ENCODE measurements at places on chromosomes 11 and 22.

- no peak for DNase-seq
Measured at GRCh38 chr11:119100246-119100970, 1.2 kb downstream of the DPAGT1 start.

GRCh38 chr22:28977060-28977459 is 84.6 kb downstream of the C22orf31 start:
- DNase-seq = no peak

- no peak for DNase-seq
Measured at GRCh38 chr22:42439021-42439567, 6.9 kb upstream of the NFAM1 start.

- no peak for DNase-seq
Measured at GRCh38 chr11:11605821-11606450, 15.9 kb downstream of the GALNT18 start.

DNA sequence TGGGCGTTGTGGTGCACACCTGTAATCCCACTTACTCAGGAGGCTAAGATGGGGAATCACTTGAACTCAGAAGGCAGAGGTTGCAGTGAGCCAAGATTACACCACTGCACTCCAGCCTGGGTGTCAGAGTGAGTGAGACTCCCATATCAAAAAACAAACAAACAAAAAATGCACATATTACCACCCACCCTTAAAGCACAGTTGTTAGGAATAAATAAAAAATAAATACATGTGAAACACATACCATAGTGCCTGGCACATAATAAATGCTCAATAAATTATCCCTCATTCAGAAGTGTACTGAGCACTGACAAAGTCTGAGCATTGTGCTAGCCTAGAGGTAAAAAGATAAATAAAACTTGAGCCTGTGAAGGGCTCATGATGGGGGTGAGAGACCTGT is 9.0 kb upstream of the JAML start:
- DNase-seq = no peak

DNA sequence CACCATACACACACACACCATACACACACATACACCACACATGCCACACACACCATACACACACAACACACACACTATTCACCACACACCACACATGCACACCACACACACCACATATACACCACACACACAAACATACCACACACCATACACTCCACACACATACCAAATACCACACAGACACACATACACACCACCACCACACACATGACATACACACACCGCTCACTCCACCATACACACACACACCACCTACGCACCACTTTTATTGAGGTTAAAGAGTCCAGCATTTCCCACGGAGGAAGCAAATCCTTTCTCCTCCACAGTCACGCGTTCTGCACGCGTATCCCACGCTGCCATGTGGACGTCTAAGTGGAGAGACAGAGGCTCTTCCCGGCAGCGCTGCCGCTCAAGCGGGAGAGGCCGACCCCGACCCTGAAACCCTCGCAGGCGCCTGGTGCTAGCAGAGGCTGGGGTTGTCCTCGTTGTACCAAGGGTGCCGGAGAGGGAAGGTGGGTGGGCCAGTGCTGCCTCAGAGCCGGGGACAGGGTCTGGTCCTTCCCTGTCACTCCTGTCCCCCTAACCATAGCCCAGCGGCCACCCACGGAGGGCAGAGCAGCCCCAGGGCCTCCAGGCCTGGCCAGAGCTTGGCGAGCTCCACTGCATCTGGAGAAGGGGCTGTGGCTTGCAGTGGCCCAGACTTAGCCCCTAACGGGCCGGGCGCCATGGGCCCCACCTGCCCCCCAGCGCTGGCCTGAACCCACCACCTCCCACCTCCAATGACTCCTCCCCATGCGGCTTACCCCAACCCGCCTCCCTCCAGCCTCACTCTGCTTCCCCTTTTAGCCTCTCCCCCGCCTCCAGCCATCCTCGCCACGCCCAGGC is 1495.0 kb downstream of the BRD1 start:
- no peak for DNase-seq

DNA sequence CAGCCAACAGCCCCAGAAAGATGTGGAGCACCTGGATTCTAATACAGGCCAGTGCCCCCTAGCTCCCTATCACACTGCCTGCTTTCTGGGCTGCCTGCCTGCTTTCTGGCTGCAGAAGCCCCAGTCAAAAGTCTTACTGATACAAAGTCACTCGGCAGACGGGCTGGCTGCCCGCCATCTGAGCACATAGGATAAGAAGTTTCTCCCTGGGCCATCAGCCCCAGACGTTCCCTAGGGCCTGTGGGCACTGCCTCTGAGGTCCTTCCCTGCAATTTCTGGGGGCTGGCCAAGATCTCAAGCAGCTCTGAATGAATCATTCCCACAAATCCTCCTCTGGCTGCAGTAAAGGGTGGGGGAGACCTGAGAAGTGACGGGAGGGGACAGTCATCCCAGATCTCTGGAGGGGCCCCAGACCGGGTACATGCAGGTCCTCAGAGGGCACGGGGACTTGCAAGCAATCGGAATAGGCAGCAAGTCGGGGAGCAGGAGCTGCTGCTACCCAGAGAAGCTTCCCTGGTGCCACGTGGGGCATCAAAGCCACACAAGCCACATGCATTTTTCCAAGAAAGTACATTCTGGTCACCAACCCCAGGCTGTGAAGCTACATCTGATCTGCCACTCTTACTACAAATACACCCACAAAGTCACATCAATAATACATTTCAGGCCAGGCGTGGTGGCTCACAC is 4.7 kb downstream of the TPST2 start:
- no peak for DNase-seq

GRCh38 chr22:37314315-37315074 is 32.2 kb downstream of the CYTH4 start:
- DNase-seq = no peak

DNA sequence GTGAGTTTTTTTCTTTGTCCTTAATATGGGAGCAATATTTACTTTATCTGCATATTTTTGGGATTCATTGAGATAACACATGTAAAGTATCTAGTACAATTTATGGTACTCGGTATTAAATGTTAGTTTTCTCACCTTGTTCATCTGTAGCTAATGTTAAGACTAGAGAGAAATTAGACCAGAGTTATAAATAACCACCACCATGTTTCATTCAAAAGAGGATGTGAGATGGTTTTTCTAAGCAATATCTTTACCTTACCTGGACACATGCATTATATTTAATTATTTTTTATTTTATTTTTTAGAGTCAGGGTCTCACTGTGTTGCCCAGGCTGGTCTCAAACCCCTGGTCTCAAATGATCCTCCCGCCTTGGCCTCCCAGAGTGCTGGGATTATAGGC is 18.4 kb downstream of the ARHGAP42 start:
- no peak for DNase-seq

All from stimulated activated CD4-positive, alpha-beta T cell treated with anti-CD3 and anti-CD28 coated beads, Interleukin-12 subunit alpha, Interleukin-12 subunit beta, amount 100 ng/mL, for 48 hours (primary cell).